HFF-Myc (cell line): ENCODE measurements at places on chromosomes 1 and 21.

DNA sequence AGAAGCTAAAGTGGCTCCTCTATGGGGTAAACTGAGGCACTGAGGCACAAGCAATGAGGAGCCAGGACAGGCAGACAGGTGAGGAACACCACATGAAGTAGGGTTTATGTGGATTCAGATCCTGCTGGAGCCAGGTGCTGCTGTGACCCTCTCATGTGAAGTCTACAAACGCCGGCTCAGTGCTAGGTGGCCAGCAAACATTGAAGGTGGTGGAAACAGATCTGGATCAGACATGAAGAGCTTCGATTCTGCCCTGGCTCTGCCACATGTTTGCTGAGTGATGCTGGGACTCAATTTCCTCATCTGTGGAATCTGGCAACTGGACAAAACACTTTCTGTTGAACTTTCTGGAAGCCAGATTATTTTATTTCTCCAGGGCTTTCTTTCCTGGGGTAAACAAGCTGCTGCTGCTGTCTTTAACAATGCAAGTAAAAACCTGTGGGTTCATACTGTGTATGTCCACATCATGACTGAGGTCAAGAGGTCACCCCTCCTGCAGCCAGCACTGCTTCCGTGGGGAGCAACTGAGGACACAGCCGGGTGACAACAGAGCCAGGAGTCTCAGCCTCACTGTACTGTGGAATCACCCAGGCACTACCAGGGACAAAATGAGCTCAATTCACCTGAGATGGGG is 33.3 kb downstream of the HMGB4 start:
- no peak for DNase-seq

DNA sequence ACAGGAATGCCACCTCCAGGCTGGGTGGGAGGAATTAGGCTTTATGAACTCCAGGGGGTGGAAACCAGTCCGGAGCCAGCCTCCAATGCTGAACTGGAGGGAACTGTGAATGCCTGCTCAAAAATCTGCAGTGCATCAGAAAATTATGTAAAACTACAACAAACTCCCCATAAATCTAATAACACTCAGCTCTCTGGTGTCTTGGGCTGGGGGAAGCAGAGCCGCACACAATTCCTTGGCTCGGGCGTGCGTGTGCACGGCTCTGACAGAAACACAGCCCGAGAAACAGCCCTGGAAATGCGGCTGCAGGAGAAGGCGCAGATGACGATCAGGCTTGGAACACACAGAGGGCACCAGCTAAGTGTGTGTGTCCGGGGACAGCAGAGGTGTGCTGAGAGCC is 127.6 kb upstream of the VAMP3 start:
- DNase-seq, result no peak

- no peak for DNase-seq
Observed at GRCh38 chr1:182015360-182015759, 46.2 kb downstream of the ZNF648 start.

DNA sequence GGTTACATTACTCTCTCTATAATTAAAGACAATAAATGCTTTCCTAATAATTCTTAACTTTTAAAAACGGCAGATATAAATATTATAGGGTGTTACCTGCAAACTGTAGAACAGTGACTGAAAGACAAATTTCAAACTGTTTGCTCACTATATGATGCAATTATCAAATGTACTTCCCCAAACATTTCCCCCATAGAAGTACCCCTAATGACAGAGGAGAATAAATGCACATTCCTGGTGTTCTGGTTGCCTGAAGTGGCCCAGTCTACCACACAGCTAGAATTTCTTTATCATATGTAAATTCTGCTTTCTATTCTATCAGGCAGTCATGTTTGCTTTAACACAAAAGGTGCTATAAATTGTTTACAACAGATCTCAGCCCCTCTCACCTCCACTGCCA is 70.4 kb downstream of the VAV3 start:
- DNase-seq, result no peak

DNA sequence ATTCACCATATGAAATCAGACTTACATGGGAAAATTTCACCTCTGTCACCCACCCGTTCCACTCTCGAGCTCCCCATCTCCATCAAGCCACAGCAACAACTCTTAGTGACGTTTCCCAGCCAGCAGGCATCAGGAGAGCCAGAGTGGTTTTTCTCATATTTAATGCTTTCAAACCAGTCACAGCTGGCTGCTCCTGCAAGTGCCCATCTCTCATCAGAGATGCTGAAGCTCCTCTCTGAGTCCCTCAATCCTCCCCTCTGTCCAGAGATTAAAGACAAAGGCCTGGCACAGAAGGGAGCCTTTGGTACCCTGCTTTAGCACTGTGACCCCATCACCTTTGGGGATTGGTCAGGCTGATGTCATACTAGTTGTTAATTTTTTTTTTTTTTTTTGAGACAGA is 277.3 kb downstream of the DNM3 start:
- DNase-seq, result no peak

DNA sequence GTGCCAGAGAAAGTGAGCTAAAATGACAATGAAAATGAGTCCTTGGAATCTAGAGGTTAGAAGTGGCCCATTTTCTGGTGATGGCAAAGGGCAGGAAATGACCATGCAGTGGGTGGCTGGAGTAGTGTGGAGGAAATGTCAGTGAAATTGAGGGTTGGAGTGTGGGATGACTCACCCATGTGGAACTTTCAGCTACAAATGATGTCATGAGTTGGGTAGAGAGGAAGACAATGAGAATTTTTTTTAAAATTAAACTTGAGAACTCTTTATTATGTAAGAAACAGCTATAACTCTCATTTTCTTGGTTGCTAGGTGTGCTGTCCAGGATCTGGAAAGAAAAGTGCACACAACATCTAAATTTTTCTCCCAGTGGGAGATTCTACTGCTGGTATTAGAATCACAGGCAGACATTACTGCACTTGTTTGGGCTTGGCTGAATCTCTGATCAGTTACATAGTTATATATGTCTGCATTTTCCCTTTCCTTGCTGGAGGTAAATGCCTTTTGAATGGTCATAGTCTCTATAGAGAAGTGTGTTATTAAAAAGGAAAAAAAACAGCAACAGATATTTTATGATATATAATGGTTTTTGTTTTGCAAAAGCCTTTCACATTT is 56.8 kb upstream of the GNG12 start:
- DNase-seq, result peak; percentile 85

- no peak for DNase-seq
Observed at GRCh38 chr1:11943619-11944018, 9.1 kb downstream of the PLOD1 start.

- no peak for DNase-seq
Observed at GRCh38 chr1:228008391-228009115, 1.8 kb downstream of the WNT3A start.

DNA sequence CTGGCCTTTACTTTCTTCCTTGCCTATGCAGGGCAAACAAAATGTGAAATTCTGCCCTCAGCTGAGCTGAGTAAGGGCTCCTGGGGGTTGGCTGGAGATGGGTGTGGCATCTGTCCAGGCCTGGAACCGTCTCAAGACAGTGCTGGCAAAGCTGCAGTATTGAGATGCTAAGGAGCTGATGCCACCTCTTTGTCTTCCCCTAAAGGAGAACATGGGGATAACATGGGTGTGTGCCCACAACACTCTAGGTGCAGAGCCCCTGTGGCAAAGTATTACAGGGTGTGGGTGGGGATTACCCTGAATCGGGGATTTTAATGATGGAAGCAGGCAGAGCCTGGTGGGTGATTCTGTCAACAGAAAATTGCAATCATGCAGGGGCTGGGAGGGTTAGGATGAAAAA is 2.5 kb upstream of the ST3GAL3 start:
- no peak for DNase-seq
